ENCODE measurements at places on chromosomes 7 and 10.

- DNase-seq: no peak
Measured at GRCh38 chr7:1043552-1044188, 676 bp upstream of the GPR146 start.

GRCh38 chr10:21401196-21401595 lies 124.3 kb downstream of the SKIDA1 start:
- no peak for DNase-seq

DNA sequence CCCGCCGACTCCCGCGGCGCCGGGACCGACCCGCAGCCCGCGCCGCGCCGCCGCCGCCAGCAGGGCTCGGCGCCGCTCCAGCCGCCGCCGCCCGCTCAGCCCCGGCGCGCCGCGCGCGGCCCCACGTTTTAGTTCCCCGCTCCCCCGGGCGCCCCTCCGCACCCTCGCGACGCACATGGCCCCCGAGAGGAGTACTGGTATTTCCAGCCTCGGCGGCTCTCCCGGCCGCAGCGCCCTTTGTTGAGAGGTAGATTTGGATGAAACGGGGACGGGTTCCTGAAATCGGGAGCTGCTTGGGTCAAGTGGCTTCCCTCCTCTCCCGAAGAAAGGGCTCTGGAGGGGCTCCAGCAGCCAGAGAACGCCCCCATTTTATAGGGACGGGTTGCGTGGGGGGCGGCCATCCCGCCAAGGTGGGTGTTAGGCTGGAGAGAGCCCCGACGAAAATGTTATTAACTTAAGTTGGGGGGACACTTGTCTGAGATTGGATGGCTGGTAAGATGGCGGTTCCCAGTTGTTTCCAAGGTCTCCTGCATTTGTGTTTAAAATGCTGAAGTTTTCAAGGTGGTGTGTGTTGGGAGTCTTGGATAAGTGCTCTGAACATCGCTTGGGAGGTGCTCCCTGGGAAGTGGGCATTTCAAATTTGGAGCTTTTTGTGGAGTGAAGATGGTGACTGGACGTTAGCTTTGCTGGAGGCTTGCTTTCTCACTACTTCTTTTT lies 1.2 kb downstream of the BMI1 start:
- DNase-seq: peak; percentile 40

DNA sequence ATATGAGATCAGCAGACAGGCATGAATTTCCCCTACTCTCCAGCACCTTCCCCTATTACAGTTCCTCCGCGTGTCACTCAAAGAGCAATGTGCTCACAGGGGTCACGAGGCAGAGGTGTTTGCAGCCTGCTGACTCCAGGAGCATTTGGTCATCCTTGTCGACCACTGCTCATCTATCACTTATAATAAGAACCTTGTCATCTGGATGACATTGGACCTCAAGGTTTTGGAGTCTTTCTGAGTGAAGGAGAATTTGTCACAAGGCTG lies 32.9 kb upstream of the PLPP4 start:
- DNase-seq: no peak

- DNase-seq: no peak
Measured at GRCh38 chr7:81492910-81493309, 276.9 kb downstream of the HGF start.

DNA sequence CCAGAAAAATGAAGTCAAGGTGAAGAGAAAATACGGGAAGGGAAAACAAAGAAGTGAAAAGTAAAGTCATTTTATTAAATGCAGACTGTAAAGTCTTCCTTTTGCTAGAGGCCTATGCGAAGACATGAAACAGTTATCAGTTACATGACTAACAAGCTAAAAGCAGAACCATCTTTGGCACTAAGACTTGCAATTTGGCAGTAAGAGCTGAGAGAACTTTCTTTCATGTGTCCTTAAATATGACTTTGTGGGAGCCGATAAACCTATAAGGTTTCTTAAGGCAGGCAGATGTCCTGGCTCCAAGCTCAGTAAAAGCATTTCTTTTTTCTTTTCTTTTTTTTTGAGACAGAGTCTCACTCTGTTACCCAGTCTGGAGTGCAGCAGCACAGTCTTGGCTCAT lies 10.4 kb downstream of the ANLN start:
- DNase-seq: no peak

DNA sequence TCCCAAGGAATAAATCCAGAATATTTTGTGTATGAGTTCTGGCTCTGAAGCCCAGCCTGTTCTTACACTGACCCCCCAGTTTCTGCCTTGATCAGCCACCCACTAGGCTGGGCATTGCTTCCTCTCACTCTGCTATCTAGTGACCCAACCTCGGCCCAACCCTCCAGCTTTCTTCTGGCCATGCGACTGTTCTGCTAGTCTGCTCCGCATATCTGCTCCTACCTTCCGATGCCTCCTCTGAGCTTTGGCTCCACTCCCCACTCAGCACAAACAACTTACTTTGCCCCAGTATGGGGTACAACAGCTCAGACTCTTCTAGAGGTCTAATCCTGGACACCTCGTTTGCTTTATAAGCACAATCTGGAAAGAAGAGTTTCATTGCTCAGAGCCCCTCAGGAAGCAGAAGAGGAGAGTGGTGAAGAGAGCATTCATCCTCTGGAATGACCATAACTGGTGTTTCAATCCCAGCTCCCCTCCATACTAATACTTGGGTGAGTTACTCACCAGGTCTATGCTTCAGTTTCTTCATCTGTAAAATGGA lies 99.6 kb downstream of the NPSR1 start:
- DNase-seq: no peak

DNA sequence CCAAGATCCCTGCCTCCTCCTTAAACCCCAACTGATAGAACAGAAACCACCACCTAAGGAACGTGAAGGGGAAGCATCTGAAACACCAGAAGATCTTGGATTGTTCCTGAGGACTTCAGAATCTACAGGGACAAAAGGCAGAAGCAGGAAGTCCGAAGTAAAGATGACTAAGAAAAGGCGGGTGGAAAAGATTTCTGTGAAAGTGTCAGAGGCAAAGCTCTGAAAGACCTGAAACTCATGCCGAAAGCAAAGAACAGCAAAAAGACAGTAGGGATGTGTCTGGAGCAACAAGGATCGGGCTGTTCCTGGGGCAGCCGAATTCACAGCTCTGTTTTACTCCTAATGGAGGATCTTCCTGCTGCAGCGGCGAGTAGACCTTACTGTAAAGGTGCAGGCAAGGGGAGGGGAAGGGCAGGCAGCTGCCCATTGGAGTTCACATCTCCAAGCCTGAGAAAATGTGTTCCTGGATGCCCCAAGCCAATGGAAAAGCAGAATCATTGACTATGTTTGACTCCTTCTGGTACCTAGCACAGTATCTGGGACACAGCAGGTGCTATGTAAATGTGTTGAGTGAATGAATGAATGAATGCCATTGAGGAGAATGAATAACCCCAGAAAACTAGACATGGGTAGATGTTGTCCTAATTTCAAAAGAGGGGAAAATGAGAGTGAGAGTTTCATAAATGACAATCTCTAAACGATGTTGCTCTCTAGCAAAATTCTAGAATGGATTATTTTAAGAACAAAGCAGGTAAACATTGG lies 40.4 kb downstream of the PDIA4 start:
- no peak for DNase-seq

DNA sequence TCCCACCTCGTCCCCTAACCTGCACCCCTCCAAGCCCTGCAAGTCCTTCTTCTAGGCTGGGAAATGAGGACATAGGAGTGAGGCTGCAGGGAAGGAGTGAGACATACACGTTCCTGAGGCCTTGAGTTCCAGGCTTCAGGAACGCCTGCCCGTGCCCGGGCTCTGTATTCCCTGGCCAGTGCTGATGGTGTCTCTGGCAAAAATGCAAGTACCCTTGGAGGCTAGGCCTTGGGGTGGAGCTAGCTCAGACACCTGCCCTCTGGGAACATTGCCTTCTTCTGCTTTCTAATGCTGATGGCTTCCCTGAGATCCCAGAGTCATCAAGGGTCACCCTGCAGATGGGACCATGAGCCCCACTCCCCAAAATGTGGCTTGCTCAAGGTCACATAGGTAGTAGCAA lies 76.0 kb downstream of the GRK5 start:
- DNase-seq: no peak

GRCh38 chr7:70052691-70053090 lies 454.4 kb downstream of the AUTS2 start:
- DNase-seq: no peak

DNA sequence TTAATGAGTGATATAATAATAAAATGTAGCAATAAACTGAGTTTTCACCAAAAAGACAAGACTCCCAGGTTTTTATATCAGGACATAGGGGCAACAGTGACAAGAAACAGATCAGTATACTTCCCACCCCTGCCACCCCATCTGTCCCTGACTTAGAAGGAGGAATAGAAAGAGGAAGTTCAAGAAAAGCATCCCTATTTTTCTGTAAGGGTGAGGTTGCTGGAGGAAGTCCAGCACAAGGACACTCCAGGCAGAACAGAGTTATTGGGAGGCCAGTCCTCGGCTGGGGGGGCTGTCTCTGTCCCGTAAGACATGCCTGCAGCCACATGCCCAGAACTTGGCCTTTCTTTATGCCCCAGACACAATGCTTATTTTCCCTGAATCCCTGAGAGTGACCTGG lies 16.5 kb upstream of the TLX1 start:
- no peak for DNase-seq

GRCh38 chr7:30247541-30248401 lies 36.6 kb upstream of the ZNRF2 start:
- no peak for DNase-seq

GRCh38 chr7:18558503-18558902 lies 63.0 kb downstream of the HDAC9 start:
- no peak for DNase-seq

DNA sequence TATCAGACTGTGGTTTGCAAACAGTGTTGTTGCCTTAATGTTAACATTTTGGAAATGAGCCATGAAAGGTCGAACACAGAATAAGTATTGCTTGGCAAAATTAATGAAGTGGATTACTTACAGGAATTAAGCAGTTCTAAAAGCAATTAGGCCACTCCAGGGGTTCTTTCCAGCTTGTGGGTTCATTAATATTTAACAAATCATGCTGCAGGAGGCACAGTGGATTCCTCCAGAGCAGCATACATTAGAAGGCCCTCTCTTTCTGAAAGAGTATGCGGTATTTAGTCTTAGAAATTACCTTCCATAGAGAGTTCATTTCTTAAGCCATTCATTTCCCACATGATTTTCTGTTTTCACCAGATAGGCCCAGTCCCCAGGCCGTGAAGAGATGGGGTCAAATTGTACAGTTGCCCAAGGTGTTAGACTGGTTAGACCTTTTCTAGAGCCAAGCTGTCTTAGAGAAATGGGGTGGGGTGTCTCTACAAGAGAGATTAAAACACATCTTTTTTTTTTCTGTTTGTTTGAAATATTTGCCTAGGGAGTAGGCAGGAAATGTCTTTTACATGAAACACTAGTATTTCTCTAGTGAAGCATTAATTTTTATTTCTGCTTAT lies 40.0 kb upstream of the AGR3 start:
- no peak for DNase-seq

DNA sequence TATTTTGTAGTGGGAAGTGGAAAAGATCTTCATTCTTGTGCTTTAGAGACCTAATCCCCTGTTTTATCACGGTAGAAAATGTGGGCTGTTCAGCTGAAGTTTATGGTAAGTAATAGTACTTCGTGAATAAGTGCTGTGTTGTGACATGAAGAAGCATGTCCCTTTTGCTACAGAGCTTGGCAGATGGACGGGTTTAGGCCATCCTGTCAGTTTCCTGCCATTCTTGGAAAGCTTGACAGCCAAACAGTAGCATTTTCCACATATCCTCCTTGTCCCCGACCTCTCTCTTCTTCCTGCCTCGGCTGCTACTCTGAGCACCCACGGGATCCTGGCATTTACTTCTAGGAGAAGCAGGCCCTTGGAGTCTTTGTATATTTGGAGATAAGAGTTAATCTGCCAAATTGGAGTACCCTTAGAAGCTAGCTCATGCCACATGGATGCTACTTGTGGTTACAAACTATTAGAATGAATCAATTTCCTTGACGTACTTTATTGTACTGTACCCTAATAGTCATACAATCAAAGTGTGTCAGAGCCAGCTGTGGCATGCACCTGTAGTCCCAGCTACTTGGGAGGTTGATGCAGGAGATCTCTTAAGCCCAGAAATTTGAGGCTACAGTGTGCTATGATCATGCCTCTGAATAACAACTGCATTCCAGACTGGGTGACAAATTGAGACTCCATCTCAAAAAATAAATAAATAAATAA lies 39.2 kb downstream of the PNLIPRP3 start:
- DNase-seq: no peak

DNA sequence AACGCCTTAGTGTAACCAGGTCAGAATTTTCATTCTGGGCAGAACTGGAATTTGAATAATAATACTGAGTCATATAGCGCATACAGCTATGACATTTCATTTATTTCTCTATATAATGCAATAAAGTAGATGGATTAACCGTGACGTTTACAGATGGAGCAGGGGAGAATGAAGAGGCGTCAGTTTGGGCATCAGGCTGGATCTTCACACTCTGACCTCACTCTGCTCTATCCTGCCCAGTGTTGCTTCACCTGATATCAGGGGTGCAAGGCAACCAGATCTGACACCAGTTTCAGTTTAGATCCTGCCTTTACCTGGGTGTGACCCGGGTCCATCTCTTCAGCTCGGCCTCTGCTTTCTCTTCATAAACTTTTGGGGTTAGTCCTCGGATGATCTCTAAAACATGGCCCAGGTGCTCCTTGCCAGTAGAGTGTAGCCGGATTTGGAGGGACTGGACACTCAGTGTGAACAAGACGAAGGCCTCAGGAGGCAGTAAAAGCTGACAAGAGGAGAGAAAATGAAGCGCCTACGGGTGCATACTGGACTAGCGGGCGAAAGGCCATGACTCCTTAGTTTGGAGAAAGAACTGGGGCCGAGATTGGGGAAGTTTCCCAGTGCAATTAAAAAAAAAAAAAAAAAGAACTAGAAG lies 1.4 kb upstream of the ZYX start:
- DNase-seq: no peak

GRCh38 chr10:52099026-52099600 lies 215.0 kb upstream of the DKK1 start:
- no peak for DNase-seq

GRCh38 chr7:127792528-127793342 lies 140.7 kb downstream of the SND1 start:
- DNase-seq: peak; percentile 58

DNA sequence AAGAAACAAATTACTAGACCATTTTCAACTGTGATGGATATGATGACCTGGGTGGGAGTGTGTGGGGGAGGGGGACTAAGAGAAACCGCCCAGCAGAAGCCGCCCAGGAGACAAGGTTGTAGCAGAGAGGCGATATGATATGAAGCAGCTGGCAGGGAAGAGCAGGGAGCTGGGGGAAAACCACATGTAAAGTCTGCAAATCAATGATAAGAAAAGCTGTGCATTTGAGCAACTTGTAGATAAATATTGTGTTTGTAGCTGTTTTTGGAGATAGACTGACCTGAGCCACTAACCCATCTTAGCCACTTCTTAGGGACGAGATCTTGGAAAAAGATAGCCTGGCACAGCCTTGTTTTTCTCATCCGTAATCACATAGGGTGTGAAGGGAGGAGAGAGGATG lies 252.6 kb downstream of the SEC23IP start:
- DNase-seq: peak; percentile 65

- DNase-seq: peak; percentile 1
Measured at GRCh38 chr7:120370954-120371353, 98.0 kb downstream of the KCND2 start.

- no peak for DNase-seq
Measured at GRCh38 chr10:78859769-78860168, 209.0 kb upstream of the ZMIZ1 start.

Measured in erythroblast (primary cell).